ENCODE measurements at places on chromosomes 5 and 9.

DNA sequence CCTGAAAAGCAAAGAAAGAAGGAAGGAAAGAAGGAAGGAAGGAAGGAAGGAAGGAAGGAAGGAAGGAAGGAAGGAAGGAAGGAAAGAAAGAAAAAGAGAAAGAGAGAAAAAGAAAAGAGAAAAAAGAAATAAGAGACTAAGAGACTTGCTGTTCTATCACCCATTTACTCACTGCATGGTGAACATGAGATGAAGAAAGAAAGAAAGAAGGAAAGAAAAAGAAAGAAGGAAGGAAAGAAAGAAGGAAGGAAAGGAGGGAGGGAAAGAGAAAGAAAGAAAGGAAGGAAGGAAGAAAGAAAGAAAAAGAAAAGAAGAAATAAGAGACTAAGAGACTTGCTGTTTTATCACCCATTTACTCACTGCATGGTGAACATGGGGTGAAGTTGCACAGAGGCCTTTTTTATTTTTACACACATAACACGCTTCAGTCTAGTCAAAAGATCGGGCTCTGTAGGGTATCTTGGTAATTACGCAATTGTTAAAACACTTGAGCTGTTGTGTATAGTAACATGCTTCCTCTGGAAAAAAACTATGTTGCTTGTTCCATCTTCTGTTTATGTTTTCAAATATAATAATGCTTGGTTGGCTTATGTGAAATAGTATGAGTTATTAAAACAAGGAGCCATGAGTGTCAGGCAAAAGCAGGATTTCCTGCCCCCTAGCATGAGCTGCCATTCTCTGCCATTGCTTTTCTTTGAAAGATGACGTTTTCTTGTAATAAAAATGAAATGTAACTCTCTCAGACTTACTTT lies 119.3 kb upstream of the ZNF608 start:
- DNase-seq, result no peak

- no peak for DNase-seq
These were observed 10.2 kb downstream of the ZNF169 start for GRCh38 chr9:94269264-94269663.

DNA sequence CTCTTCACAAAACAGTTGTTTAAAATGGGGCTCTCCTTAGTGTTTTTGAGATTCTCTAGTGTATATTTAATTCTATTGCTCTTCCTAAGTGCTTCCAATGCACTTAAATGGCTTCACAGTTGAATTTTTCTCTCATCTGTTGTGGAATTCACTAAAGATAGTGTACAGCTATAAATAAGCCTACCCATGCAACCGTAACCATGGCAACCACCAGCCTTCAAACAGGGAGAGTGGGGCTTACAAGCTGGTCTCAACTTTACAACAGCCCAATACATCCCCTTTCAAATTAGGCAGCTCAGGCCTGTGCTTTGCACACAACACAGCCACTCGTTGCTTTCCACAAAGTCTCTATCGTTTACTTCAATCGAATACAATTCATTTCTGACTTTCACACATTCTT lies 144.0 kb upstream of the PLPPR1 start:
- DNase-seq, result no peak

- DNase-seq, result no peak
These were observed 938.3 kb upstream of the PTPRD start for GRCh38 chr9:11551106-11551505.

DNA sequence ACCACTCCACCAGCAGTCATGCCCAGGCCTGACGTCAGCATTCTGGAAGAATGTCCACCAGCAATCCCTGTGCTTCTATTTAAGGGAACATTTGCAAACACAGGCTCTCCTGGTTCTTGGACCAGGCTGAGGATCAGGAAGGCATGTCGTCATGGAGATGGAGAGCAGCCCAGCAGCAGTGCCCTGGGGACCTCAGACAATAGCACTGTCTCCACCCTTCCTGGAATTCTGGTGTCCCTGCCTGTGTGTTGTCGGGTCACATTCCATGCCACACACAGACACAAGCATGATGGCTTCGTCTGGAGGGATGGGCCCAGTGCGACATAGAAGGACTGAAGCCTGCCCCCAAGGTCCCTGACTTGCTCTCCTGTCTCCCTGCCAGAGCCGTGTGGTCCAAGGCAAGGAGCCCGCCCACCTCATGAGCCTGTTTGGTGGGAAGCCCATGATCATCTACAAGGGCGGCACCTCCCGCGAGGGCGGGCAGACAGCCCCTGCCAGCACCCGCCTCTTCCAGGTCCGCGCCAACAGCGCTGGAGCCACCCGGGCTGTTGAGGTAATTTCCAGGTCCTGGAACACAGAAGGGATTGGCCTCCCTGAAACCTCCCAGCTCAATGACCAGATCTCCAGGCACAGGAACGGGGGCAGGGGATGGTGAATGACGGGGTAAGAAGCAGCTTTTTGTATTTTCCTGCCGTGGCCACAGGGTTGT lies 43.8 kb downstream of the STOM start:
- no peak for DNase-seq

DNA sequence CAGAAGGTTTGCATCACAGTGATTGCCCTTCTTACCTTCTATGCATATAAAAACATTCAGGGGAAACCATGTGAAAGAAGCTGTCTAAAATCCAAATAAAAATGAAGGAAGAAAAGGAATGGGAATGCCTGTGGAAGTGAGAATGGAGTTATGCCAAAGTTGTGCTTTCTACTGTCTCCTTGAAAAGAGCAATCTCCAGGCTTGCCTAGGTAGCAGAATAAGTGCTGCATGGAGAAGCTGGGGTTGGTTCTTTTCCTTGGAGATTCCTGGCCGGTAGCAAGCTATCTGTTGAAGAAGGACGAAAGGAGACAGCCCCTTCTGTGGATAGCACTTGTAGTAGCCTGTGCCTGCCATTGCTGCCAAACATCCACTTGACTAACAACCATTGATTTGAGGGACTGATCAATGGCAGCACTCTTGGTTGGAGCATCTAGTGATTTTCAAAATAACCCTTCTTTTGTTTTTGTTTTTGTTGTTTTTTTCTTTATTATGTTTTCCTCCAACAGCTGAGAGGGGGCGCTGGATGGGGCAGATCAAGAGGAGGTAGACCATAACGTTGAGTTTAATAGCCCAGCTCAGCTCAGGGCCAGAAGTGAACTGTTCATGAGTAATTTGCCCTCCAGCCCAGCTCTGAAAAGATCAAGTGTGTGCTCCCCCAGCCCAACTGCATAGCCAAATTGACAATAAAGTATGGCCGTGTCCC lies 1.6 kb downstream of the PLCXD3 start:
- no peak for DNase-seq

- no peak for DNase-seq
These were observed 80.7 kb downstream of the AP3B1 start for GRCh38 chr5:78213799-78214198.

GRCh38 chr9:131813116-131813515 lies 73.2 kb upstream of the RAPGEF1 start:
- no peak for DNase-seq

DNA sequence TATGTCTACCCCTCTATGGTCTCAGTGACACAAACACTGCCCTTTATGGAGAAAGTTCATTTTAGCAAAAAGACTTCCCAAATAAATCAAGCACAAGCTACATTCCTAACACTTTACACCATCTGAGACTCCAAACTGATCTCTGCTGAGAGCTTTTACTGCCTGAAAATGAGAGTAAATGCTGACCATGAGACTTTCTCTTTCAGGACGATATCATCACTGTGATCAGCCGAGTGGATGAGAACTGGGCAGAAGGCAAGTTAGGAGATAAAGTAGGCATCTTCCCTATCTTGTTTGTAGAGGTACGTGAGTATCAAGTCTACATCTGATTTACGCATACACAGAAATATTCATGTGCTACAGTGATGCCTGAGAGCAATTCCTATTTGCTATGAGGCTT lies 67.5 kb downstream of the SH3RF2 start:
- no peak for DNase-seq

DNA sequence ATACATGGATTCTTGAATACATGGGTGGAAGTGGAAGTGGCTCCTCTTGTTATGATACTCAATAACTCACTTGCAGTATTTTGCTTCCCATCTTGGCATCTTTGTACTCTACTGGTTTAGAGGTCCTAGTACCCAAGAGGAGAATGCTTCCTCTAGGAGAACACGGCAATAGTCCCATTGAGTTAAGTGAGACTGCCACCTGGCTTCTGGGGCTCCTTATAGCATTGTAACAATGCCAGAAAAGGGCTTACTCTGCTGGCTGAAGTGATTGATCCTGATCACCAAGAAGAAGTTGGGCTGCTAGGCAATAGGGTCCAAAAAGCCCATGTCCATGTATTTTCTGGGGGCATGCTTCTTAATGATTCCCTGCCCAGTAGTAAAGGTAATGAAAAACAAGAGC lies 627.6 kb upstream of the SGCD start:
- DNase-seq, result no peak

DNA sequence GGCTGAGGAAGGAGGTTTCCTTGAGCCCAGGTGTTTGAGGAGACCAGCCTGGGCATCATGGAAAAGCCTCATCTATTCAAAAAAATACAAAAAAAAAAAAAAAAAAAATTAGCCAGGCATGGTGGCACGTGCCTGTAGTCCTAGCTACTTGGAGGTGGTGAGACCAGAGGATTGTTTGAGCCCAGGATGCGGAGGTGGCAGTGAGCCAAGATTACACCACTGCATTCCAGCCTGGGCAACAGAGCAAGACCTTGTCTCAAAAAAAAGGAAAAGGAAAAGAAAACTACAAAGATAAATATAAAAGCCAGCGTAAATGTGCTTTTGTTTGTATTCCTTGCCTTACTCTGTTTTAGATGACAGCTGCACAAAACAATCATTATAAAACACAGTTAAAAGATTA lies 2249.2 kb upstream of the C9orf72 start:
- no peak for DNase-seq

DNA sequence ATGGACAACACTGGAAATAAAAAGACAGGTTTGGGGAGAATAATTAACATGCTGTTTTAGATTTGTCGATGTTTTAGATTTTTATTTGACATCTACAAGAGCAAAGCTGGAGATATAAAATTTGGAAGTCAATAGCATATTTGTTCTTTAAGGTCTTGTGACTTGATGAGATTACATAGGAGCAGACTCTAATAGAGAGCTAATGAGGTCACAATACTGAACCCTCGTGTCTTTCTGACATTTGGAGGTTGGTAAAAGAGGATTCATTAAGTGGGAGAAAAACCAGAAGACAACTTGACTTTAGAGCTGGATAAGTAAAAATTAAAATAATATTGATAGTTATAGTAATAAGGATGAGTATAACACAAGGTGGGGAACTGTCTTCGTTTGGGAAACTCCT lies 322.7 kb upstream of the SEMA6A start:
- DNase-seq, result no peak

- DNase-seq, result no peak
These were observed 78.9 kb downstream of the OR2K2 start for GRCh38 chr9:111250875-111251842.

DNA sequence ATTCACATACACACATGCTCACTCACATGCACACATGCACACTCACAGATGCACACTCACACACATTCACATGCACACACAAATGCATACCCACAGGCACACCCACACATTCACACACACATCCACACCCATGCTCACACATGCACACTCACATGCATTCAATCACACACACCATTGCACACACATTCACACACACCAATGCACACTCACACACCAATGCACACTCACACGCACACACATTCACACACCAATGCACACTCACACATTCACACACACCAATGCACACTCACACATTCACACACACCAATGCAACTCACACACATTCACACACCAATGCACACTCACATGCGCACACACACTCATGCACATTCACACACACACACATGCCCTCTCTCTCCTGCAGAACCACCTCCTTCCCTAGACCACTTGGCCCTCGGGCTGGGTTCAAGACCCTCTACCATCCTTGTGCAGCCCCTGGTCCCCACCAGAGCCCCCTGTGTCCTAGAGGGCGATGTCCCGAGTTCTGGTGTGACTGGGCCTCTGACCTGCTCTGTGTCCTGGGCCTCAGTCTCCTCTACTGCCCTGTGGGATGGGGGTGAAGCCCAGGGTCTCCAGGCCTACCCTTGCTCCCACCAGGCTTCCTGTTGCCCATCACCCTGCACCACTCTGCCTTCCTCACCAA lies 139.0 kb downstream of the OLFM1 start:
- no peak for DNase-seq

GRCh38 chr9:37117956-37118355 lies 2.4 kb upstream of the ZCCHC7 start:
- no peak for DNase-seq

GRCh38 chr9:68585034-68585761 lies 44.5 kb upstream of the TMEM252 start:
- DNase-seq, result no peak

GRCh38 chr9:90840696-90841095 lies 39.1 kb downstream of the SYK start:
- DNase-seq, result no peak

DNA sequence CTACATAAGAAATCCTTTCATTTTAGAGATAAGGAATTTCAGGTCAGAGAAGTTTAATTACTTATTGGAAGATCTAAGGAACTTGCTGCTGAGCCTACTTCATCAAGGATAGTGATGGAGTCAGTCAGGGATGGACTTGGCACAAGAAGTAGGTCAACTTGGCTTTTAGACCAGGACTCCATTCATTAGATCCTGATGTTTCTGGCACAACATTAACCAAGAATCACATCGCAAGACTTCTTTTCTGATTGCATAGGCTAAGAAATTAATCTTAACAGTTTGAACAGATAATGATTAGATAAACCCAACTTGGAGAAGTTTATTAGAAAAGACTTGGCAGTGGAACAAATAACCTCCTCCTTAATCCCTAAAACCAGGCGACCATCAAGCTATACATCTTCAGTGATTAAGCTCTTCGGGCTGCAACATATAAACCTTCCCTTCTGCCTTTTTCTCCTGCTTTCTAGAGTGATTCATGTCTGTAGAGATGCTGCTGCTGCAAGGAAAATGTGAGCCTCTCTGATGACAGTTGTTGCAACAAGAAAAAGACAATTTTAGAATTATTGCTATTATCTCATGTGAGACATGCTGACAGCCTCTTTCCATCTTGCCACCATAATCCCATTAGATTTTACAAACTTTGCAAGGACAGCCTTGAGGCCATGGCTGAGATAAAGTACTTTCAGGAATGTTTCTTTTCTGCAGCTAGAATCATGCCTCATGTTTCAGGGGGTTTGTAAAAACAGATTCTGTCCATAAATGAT lies 207.9 kb upstream of the SLC27A6 start:
- no peak for DNase-seq

DNA sequence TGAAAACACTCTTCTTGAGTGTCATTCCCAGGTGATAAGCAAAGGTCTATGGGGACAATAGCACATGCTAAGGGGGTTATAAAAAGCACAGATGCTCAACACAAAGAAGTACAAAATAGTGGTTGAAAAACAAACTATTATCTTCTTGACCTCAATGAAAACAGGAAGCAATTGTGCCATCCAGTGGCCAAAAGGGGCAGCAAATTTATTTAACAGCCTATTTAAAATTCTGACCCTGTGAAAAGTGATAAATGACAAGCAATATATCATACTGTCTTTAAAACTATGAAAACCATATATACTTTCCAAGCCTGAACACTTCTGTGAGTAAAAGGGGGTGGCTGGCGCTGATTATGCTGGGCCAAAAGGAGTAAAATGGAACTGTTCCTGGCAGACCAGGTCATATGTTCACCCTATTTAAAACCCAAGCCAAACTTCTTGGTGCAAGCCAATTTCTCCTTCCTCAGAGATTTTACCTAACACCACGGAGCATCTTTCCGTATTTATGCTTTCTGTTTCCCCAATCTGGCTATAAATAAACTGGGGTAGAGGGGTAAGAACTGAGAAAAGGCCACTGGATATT lies 29.7 kb downstream of the TEX10 start:
- peak; percentile 4 for DNase-seq

GRCh38 chr5:171681677-171682076 lies 103.9 kb upstream of the SMIM23 start:
- DNase-seq, result no peak

- DNase-seq, result no peak
These were observed 104.7 kb downstream of the ADAMTS2 start for GRCh38 chr5:179240561-179240960.

- no peak for DNase-seq
These were observed 4.8 kb downstream of the NINJ1 start for GRCh38 chr9:93129286-93129685.

Data from T-cell (primary cell).